ENCODE measurements at places on chromosomes 11 and 22.

DNA sequence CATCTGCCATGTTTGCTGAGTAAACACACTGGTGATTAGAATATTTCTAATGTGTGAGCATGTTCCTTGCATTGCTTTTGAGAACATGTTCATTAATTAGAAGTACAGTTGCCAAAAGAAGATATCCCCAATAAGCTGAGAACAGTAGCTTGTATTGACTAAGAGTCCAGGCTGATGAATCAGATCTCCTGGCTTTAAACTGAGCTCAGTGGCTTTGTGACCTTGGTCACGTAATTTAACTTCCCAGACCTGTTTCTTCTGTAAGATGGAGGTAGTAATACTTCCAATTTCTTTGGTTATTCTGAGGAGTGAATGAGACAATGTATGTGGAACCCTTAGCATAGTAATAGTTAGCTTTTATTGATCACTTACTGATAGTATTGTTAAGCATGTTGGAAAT lies 61.9 kb downstream of the CYB5R2 start:
- DNase-seq, result no peak

DNA sequence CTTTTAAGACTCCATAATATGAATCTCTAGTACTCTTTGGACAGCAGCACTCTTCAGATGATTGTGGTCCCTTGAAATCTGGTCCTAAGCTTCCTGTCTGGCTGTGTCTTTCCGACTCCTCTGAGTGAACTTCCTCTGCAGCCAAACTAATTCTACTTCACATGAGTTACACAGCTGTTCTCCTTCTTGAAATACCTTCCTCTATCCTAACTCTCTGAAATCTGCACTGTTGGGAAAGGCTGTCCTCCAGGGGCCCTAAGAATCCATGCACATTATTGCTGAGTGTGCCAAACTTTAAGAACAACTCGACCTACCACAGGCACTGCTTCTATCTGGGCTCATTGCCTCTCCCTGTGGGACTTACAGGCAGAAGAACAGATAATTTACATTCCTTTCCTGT lies 217.3 kb upstream of the ARHGAP42 start:
- DNase-seq, result no peak

DNA sequence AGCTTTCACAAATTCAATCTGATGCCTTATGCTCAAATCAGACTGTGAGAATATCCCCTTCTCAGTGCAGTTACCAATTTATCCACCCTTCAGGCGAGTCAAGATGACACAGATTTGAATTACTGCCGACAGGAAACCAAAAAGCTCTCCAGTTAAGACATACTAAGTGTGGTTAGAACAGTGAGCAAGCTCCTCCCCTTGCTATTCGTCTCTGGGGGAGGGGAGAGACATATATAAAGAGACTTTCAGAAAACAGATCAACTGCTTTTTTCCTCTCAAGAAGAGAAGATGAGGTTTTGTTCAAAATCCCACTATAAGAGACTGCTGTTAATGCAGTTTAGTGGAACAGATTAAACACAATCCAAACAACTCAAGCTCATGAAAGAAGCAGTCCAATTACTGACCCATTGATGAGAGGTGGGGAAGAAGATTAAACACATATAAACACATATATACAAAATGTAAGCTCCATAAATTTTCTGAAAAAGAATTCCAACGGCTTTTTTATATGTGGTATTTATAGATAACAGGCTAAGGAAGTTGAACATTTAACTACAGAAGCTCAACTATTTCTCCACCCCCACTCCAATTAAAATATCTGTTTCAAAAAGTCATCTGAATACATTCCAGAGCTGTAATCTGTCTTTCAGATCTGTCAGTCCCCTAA lies 102.7 kb downstream of the MRTFA start:
- peak; percentile 20 for DNase-seq

DNA sequence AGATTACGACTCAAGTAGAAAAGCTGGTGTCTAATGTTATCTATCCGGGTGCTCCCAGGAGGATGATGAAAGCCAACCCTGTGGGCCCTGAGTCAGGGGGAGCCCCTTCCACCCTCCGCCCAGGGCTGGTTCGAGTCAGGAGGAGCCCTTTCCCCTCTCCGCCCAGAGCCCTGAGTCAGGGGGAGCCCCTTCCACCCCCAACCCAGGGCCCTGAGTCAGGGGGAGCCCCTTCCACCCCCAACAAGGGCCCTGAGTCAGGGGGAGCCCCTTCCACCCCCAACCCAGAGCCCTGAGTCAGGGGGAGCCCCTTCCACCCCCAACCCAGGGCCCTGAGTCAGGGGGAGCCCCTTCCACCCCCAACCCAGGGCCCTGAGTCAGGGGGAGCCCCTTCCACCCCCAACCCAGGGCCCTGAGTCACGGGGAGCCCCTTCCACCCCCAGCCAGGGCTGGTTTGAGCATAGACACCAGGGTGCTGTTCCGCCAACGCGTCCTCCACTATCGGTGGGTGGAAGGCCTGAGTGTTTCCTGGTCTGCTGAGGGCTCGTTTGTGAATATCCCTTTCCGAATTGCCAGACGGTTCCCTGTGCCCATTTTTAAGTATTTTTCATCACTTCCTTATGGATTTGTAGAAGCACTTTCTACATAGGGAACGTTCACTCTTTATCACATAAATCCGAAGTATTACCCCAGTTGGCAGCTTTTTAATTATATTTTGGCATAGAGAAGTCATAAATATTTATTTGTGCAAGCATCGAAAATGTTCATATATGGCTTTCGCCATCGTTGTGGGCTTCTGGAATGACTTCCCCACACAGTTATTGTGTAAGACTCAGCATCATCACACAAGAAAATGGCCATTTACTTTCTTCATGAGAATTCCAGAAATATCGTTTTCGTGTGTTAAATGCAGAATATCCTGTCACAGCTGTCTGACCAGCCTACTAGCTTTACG lies 380.6 kb downstream of the BRD1 start:
- no peak for DNase-seq

GRCh38 chr11:117859061-117859460 lies 17.4 kb downstream of the FXYD6 start:
- no peak for DNase-seq

GRCh38 chr11:2590965-2591754 lies 108.6 kb downstream of the KCNQ1OT1 start:
- no peak for DNase-seq

DNA sequence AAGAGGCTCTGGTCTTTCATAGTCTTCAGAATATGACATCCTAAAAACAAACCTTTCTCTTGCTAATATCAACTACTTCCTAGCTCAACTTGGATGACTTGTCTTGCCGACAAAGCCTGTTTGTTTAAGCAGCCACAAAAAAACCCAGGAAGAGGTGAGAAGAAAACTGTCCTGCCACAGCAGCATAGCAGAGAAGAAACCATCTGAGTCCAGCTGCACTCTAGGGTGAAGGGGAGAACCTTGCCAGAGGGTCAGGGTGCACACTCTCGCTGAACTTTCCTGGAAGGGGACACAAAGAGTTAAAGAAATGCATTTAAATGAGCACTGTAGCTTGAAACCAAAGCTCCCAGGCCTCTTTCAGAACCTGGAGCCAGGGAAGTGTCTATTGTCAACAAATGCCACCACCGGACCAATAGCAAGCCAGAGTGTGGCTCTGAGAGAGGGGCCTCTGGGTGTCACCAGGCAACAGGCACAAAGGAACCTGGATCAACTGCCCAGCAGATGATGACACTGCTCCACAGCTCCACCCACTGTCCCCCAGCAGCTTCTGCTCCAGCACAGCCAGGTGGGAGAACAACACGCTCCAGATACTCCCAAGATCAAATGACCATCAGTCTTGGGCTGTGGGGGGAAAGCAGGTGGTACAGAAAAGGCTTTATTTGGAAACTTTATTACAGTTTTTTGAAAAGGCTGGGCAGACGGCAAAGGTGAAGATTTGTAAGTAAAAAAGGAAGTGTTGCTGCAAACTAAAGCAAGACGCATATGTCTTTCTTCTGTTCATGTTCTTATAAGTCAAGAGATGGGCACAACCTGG lies 105.7 kb downstream of the RASSF10 start:
- no peak for DNase-seq

DNA sequence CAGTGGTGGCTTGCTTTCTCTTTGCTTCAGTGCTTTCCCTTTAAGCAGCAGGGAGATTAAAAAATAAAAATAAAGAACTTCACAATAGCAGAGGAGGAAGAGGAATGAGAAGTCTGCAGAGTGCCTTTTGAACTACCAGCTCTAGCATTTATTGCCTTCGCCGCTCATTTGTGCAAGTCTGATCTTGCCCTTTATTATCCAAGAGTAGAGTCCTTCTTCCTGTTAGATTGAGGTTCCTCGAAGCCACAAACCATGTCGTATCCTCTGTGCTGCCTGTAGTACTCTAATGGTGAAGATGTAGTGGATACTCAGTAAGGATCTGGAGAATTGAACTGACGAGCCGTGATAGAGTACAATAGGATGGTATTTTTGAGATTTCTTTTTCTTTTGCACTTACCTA lies 101.2 kb upstream of the RAG2 start:
- DNase-seq, result no peak

- DNase-seq, result no peak
These were observed 62.2 kb upstream of the KCNQ1OT1 start for GRCh38 chr11:2762031-2762380.

- DNase-seq, result no peak
These were observed 460.0 kb downstream of the BUD13 start for GRCh38 chr11:116312570-116313391.

GRCh38 chr22:40714499-40715337 lies 35.4 kb downstream of the MCHR1 start:
- DNase-seq, result no peak

GRCh38 chr11:124935548-124936514 lies at the start of gene HEPACAM:
TSS of gene HEPACAM (minus strand) at chr11:124936047. CDS start at chr11:124936006, 41 bp downstream.
- no peak for DNase-seq

DNA sequence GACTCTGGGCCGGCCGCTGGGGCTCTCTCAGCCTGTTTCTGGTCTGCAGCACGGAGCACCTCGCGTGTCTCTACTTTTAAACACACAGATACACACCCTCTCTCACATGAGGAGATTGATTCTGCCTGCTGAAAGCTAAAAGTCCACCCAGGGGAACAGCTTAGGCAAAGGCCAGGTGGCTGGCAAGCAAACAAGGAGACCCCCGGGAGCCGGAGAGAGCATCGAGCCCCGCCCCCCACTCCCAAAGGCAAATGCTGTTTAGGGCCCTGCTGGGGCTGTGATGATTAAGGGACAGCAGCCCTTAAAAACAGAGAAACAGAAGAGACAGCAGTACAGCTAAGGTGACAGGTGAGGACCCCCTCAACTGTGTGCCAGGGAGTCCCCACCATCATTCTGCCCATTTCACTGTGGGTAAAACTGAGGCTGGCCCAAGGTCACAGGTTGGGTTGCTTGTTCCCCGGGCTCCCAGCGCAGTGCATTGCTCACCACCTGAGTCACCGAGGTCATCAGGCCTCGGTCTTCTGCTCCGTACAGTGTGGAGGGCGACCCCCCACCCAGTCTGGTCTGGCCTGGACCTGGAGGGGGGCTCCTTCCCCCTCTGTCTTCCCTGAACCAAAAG lies 6.8 kb downstream of the CABP7 start:
- no peak for DNase-seq

DNA sequence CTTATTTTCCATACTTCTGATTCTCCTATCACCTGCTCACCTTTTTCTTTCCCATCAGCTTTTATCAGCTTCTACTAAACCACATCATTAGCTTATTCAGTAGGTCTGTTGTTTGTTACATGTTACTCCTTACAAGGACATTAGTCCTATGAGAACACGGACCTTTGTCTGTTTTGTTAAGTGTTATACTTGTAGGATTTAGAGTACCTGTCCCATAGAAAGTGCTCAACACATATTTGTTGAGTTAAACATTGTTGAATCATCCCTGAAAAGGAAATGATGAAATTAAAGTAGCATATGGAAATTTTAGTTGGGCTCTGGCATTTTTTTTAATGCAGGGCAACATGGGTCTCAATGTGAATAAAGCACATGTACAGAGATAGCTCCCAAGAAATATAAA lies 222.1 kb upstream of the CARD18 start:
- DNase-seq, result no peak

DNA sequence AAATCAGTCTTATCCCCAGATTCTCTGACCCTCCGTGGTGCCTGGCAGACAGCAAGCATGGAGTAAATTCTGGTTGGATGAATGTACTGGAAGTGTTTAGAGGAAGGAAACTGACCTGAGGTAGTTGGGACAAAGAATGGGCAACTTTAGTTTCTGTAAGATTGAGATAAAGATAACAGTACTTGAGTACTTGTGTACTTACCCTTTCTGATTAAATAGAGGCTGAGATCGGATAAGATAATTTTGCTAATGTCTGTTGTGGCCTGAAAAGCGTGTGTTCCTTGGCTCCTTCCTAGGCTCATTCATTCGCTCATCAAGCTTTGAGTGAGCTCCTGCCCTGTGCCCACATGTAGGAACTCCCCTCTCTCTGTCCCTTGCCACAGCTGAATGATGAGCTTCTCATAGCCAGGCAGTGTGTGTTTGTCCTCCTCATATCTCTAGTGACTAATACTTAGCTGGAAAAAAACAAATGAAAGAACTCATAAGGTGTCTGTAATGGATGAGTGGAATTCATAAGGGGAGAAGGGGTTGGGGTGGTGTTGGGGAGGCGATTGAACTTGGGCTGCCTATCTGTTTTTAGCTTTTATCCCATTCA lies 118.1 kb downstream of the DBX1 start:
- DNase-seq, result no peak

DNA sequence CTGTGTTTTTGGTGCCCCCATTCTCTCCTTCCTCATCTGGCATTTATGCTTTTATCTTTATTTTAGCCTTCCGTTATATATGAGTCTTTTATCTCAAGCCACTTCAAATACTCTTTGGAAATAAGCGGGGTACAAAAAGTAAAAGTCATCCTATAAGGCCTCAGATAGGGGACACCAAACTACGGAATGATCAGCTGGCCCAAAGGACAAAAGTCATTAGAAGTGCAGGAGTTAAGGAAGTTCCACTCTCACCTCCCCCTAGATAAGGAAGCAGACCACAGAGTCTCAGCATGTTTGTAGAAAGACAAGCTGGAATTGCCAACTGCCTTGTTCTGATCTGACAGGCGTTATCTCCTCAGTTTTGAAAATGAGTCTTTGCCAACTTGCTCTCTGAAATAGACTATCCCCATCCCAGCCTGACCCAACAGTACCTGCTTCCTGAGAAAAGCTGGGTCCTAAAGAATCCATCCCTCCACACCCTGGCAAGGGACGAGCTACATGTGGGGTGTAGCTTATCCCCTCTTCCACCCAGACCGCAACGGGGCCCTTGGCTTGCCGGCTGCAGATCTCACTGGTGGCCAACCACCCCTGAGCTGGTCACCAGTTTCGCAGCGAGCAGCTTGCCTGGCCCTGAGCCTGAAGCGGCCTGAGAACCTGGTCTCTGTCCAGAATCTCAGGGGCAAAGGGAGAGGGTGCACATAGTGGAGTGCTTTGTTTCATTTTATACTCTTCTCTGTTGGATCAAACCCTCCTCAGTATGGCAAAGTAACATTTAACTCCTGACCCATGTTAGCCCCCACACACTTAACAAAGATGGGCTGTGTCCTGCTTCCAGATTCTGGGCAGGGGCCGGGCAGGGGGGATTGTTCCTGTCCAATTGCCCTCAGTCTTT lies 13.8 kb downstream of the FADS2 start:
- DNase-seq, result no peak

DNA sequence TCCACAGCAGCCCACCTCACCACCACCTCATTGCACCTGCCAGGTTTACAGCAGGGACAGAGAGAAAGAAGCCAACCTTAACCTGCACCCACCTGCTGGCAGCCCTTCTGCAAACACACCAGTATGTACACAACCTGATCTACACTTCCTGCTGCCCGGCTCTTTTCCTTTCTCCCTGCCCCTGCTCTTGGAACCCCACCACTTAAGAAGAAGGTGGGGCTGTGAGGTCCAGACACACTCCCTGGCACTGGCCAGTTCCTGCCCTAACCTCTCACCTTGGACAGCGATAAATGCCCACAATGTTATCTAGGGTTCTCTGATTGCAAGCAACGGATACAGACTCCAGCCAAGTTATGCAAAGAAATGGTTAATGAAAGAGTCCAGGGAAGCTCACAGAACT lies 10.8 kb upstream of the SLC35C1 start:
- DNase-seq, result no peak

- DNase-seq, result no peak
These were observed 75.8 kb upstream of the SESN3 start for GRCh38 chr11:95306801-95307200.
